ENCODE measurements at places on chromosomes 13 and 19.

DNA sequence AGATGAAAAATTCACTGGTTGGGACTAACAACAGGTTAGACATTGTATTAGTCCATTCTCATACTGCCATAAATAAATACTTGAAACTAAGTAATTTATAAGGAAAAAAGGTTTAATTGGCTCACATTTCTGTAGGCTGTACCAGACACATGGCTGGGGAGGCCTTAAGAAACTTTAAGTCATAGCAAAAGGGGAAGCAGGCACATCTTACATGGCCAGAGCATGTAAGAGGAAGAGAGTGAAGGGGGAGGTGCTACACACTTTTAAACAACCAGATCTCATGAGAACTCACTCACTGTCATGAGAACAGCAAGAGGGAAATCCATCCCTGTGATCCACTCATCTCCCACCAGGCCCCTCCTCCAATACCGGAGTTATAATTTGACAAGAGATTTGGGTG, 125.9 kb downstream of the SUCLA2 start:
- DNase-seq, result no peak

DNA sequence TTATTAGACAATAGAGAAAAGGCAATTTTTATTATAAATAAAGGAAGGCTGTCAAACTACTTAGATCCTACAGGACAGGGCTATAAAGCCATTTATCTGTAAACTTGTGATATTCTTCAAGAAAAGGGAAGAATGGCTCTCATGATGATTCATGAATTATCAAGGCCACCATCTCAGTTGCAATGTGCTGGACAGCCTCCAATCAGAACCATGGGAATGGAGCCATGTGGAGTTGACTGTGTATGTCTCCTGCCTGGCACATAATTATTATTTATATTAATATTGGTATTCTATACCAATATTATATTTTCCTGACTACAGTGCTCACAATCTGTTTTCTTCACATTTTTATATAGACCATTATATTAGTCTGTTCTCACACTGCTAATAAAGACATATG, 560.5 kb upstream of the MIR17HG start:
- DNase-seq, result no peak

DNA sequence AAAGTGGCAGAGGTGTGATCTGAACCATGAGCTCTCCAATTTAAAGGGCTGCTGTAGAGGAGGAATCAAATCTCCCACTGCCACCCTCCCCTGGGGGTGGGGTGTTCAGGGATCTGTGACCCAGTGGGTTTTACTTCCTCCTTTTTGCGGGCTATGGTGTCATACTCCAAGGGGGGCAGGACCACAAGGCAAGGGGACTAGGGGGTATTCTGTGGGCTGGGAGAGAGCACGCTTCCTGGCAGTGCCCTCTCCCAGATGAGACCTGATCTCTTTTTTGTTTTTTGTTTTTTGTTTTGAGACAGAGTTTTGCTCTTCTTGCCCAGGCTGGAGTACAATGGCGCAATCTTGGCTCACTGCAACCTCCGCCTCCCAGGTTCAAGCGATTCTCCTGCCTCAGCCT, 10.3 kb downstream of the PLD3 start:
- DNase-seq, result no peak

GRCh38 chr19:33621065-33621785, 528 bp upstream of the CHST8 start:
- DNase-seq, result no peak

- DNase-seq, result no peak
These were observed 7.6 kb upstream of the IPO5 start for GRCh38 chr13:97945792-97946419.

GRCh38 chr19:1223018-1223855, 14.6 kb downstream of the CBARP start:
- DNase-seq, result no peak

DNA sequence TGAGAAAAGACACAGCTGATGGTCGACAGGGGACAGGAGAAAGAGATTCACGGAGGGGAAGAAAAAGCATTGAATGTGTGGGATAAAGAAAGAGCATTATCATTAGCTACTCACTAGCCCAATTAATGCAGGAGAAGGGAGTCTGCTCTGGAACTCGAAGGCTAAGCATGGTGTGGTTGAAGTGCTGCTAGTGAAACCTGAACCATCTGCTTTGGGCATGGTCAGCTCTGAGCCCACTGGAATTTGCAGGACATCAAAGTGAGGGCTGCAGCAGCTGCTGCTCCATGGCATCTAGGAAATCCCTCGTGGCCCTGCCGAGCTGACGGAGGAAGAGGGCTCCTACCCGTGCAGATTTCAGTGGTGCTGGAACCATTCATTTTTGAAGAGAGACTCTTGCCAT, 320.3 kb downstream of the ATP8A2 start:
- no peak for DNase-seq

- DNase-seq, result no peak
These were observed 69.2 kb downstream of the NALCN start for GRCh38 chr13:101346942-101347728.

DNA sequence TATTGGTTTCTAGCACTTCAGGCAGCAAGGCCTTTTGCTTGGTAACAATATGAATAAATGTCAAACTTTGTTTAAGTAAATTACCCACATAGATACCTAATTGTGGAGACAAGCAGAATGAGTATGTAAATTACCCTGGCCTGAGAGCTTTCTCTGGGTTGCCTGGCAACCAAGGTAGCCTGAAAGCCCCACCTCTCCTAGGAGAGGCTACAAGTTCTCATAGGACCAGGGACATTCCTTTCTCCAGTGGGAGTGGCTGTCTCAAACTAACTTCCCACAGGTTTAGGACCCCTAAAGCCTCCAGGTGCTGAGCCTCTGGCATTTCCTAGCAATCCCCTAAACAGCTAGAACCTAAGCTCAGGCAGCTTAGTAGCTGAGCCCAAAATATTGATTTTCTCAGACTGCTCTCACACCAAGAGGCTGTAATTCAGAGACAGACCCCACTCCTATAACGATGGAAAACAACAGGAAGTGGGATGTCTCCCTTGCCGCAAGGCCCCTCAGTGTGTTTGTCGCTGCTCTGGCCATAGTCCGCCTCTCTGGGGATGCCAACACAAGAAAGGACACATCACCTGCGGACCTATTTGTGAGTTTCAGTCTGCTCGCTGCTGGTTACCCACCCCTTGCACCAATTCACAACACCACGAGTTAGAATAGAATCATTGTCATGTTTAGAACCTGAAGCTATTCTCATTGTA, 207.3 kb downstream of the DLEU7 start:
- no peak for DNase-seq

GRCh38 chr13:71285700-71286099, 581.3 kb downstream of the DACH1 start:
- DNase-seq, result no peak

GRCh38 chr19:1090731-1091543, 4.2 kb downstream of the POLR2E start:
- no peak for DNase-seq
